ENCODE measurements at places on chromosomes 2 and 18. TPM values are rescaled to one million over a fixed set of nuclear protein-coding genes. Genes with fewer than 3 reads are reported as not detected.

The TSGA10 gene
- total RNA-seq: 13.1 TPM

The MYL1 gene
- not detected for total RNA-seq

The GPR45 gene
- total RNA-seq: not detected

The CNPPD1 gene
- total RNA-seq: 20.5 TPM

The ANTXR1 gene
- 73.1 TPM for total RNA-seq

The ANKRD30B gene
- total RNA-seq: not detected

The C2orf81 gene
- 0.30 TPM for total RNA-seq

The SLC9A2 gene
- not detected for total RNA-seq

The HJURP gene
- 9.4 TPM for total RNA-seq

The LYG2 gene
- total RNA-seq: not detected

Data from smooth muscle cell of the umbilical artery (primary cell).